ENCODE measurements at places on chromosomes 4 and X.

- DNase-seq, result peak; percentile 57
These were observed 223.1 kb upstream of the DMD start for GRCh38 chrX:33434256-33435092.

DNA sequence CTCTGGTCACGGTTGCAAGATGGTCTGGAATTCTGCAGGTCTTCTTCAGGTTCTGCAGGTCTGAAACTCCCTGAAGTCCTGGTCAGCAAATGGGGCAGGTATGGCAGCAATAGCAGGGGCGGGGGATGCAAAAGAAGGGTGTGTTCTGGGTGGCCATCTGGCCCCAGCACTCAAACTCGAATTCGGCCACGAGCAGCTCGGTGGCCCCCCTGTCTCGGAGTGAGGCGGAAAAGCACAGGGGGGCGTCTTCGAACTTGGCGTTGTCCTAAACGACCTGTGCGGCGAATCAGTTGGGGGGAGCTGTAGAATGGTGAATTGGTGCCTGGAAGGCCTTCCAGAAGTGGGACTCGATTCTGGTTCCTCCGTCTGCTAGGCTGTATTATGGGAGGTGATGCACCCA is 2.1 kb downstream of the RTL5 start:
- no peak for DNase-seq

- no peak for DNase-seq
These were observed 120.3 kb upstream of the PRKG2 start for GRCh38 chr4:81335122-81335912.

- no peak for DNase-seq
These were observed 67.4 kb upstream of the PCDH19 start for GRCh38 chrX:100477467-100477866.

GRCh38 chr4:56198265-56198664 is 189.0 kb downstream of the AASDH start:
- no peak for DNase-seq
